ENCODE measurements at places on chromosomes 12 and 14. TPM values are rescaled to one million over a fixed set of nuclear protein-coding genes. Genes with fewer than 3 reads are reported as not detected.

LGR5 gene
- not detected for total RNA-seq

GRCh38 chr12:6224550-6224949, 24.4 kb downstream of the CD9 start:
- no peak overlapping the region for H3K4me3 ChIP-seq
- DNase-seq, result peak; percentile 87

DNA sequence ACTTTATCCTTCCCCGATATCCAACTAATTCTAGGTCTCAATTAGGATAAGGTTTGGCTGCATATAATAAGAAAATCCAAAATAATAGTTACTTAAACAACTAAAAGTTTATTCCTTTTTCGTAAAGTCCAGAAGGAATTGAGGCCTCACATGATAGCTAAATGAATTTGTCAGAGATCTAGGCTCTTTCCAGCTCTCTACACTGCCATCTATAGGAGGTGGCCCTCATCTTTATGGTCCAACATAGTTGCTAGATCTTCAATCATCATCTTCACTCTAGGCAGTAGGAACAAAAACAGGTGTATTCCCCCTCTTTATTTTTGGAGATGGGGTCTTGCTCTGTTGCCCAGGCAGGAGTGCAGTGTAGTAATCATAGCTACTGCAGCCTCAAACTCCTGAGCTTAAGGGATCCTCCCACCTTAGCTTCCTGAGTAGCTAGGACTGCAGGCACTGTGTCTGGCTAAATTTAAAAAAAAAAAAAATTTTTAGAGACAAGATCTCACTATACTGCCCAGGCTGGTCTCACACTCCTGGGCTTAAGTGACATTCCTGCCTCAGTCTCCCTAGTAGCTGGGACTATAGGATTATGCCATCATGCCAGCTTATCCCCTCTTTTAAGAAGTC, 46.5 kb upstream of the SAV1 start:
- no peaks in the 10 kb centered on the region for H3K4me1 ChIP-seq
- no peak overlapping the region for H3K27ac ChIP-seq
- DNase-seq, result no peak
- H3K4me3 ChIP-seq, result no peak overlapping the region
- H3K36me3 ChIP-seq, result no peaks in the 10 kb centered on the region
- no peaks in the 10 kb centered on the region for H3K27me3 ChIP-seq

DNA sequence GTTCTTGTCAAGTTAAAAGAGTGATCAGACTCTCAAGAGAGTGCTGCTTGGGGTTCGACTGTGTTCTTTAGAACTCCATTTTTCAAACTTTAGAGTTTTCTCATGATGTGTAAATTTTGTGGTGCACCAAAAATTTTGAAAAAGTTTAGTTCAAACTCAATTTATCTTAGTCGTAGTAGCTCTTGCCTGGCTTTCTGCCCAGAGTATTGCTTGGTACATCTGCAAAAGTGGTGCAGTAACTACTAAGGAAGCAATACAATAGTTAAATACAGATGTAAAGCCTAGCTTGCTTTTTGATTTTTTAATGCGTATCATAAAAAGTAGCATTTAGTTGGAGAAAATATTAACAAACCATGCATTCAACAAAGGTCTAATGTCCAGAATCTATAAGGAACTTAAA, 9.5 kb upstream of the CCDC91 start:
- no peaks in the 10 kb centered on the region for H3K4me1 ChIP-seq
- H3K27me3 ChIP-seq, result no peaks in the 10 kb centered on the region
- H3K4me3 ChIP-seq, result no peak overlapping the region
- no peaks in the 10 kb centered on the region for H3K36me3 ChIP-seq

DNA sequence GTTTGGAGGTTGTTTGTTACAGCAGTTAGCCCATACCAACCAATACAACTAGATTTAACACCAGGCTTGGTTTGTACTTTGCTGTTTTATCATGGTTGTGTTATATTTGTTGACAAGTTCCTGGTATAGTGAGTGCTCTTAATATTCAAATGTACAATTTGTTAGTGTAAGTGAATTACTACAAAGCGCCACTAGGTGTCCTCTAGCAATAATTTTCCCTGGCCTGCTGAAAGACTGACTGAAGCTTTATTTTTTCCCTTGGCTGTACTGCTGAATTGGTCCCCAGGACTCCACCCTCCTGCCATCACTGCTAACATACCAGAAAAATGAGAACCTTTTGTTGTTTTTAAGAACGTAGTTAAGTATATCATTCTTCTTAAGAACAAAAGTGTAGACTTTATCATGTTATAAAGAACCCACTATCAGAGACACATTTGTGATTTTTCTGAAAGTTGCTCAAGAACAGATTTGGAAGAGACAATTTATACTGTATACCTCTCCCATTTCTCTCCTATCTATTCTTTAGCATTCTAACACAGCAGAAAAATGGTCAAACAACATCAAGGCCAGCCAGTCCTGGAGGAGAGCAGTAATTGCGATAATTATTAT, 75.3 kb upstream of the FAR2 start:
- H3K36me3 ChIP-seq, result no peaks in the 10 kb centered on the region
- H3K4me1 ChIP-seq, result peaks cover 9% of the 10 kb centered on the region
- no peak overlapping the region for H3K27ac ChIP-seq
- no peak for DNase-seq
- no peaks in the 10 kb centered on the region for H3K27me3 ChIP-seq
- no peak overlapping the region for H3K4me3 ChIP-seq
